GM13977 (cell line): ENCODE measurements at places on chromosomes 3 and 15.
A peak's percentile ranks its signal among the peaks of the same experiment; 100 is the strongest.

GRCh38 chr15:87365186-87365585 lies 891.4 kb downstream of the NTRK3 start:
- DNase-seq = no peak

- peak; percentile 81 for DNase-seq
These were observed 226.8 kb upstream of the IGF1R start for GRCh38 chr15:98421419-98422129.

- no peak for DNase-seq
These were observed 21.7 kb downstream of the RARRES1 start for GRCh38 chr3:158710601-158711000.

GRCh38 chr15:90033006-90033405 lies 31.9 kb downstream of the ZNF710 start:
- no peak for DNase-seq

- DNase-seq = no peak
These were observed 37.1 kb upstream of the IL12A start for GRCh38 chr3:159951540-159951939.

DNA sequence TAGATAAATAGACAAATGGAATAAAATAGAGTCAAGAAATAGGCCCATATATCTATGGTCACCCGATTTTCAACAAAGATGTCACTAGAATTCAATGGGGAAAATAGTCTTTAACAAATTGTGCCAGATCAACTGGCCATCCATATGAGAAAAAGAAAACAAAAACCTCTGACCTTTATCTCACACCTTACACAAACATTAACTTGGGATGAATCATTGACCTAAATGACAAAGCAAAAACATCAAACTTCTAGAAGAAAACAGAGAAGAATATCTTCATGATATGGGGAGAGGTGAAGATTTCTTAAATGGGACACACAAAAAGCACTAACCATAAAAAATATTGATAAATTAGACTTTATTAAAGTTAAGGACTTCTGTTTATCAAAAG lies 31.9 kb downstream of the ITGA11 start:
- no peak for DNase-seq

- DNase-seq = no peak
These were observed 67.7 kb downstream of the ARHGEF26 start for GRCh38 chr3:154188846-154189245.

- DNase-seq = no peak
These were observed 149.8 kb upstream of the ABI3BP start for GRCh38 chr3:101143012-101143411.

DNA sequence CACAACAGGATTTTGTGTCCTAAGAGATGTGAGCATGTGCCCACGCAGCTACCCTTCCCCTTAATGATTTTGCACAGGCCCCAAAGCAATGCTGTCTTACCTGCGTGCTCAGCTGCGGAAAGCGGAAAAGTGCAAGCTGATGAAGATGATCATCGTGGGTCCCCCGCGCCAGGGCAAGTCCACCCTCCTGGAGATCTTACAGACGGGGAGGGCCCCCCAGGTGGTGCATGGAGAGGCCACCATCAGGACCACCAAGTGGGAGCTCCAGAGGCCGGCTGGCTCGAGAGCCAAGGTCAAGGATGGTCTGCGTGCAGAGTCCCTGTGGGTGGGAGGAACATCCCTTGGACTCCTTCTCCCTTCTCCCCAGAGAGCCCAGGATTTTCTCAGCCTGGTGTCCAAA lies 103.1 kb downstream of the LRRK1 start:
- no peak for DNase-seq

GRCh38 chr15:39051626-39052322 lies 487.2 kb upstream of the RASGRP1 start:
- DNase-seq = no peak

DNA sequence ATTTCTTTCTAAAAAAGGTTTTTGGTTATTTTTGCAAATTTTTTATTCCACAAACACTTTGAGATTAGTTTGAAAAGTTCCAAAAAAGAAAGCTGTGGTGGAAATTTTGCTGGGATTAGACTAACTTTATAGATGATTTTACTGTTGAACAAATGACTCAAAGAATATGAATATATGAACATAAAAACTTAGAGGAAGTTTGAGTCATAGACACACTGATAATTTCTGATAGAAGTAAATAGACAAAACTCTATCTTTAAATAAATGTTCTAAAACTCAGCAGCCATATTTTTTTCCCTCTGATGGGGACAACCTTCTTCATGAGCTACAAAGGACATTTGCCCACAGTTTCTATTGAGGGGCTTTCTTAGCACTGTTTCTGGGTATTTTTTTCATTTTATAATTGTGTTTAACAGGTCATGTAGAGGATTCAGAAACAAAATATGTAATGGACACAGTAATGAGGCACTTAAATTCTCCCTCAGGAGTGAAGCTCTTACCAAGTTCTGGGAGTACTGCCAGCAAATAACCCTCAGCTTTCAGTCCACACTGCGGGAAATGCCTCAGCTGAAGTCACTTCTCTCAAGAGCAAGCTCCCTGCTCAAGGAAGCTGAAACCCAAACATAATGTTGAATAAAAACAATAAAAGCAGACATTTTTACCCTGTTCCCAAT lies 157.6 kb downstream of the NFKBIZ start:
- no peak for DNase-seq

DNA sequence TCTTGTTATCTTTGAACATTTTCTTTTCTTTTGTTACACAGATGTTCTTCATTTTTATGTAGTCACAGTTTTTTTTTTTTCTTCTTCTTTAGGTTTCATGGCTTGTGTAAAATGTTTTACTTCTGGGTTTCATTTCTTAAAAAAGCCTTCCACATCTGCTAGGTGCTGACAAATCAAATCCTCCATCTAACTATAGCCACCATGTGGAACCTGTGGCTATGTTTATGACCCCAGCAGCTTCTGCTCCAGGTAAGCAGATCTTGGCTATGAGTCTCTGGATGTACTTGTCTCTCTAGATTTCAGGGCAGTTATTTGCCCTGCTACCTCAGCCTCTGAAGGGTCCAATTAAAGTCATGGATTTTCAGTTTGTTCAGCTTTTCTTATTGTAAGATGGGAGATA lies 44.5 kb downstream of the OXSM start:
- DNase-seq = no peak

DNA sequence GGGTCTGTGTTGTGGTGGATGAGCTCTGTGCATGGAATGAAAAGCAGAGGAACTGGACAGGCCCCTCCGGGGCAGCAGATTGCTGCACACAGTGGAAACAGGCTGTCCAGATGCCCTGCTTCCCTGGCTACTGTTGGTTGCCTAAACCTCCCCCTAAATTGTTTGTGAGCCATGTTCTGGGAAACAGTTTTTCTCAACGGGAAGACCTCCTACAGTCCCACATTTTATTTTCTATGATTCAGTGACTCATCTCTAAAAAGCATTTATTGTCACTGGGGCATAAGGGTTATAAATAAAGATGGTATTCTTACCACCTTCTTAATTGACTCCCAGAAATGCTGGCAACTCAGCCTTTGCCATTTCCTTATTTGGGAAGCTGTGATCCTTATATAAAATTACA lies 20.3 kb upstream of the PTPN9 start:
- DNase-seq = no peak

DNA sequence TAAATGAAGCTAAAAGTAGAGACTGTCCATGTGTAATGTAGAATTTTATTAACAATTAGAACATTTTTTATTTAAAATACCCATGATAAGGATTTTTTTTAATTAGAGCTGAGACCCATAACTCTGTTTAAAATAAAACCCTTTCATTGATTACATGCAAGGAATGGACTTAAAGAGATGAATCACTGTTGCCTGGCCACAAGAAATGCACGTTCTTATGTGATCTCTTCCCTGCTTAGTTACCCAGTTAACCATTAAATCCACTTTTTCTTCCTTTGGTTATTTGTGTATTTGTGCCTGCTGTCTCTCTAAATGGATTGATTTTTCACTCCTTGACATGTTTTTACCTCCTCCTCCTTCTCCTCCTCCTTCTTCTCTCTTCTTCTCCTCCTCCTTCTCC lies 83.3 kb upstream of the SLITRK3 start:
- no peak for DNase-seq

GRCh38 chr3:54360320-54360719 lies 238.0 kb downstream of the CACNA2D3 start:
- no peak for DNase-seq
